ENCODE measurements at places on chromosomes 5 and 9. TPM values are rescaled to one million over a fixed set of nuclear protein-coding genes. Genes with fewer than 3 reads are reported as not detected.
A peak's percentile ranks its signal among the peaks of the same experiment; 100 is the strongest.

- no peak for DNase-seq
Measured at GRCh38 chr9:104864675-104865104, 63.3 kb downstream of the ABCA1 start.

DNA sequence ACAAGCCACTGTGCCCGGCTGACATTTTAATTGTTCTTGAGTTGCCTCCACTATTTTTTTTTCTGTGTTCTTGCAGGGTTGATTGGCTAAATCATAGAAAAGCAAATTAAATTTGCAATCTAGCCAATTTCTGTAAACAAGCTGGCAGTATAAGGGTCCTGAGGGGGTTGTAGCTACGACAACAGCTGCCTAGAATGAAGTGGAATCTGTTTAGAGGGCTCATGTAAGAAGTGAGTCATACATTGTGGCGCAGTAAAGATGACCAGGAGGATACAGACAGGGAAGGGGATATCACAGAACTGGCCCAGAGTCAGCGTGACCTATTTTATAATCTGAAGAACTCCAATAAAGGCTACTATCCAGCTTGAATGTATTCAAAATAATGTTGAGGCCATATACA lies 82.2 kb upstream of the TLE1 start:
- no peak for DNase-seq

GRCh38 chr5:124583469-124584350 lies 162.7 kb downstream of the ZNF608 start:
- no peak for DNase-seq

GRCh38 chr5:101838435-101838834 lies 457.6 kb downstream of the SLCO4C1 start:
- DNase-seq = peak; percentile 50

DNA sequence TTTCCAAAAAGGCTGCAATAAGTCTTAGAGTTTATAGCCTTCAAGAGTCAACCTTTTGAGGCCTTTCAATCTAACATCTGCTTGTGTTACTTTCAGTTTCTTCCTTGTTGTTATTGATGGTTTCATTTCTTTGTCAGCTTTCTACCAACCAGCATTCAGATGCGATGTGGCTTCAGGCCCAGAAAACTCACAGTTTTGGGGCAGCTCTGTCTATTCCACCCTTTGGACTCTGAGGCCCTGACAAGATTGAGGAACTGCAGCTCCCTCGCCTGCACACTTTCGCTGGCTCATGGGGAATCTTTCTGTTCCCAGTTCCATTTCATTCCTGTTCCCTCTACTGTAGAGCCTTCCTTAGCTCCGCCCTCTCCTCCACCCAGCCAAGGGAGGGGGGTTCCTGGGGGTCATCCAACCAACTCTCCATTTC lies 13.3 kb upstream of the WHRN start:
- no peak for DNase-seq

- no peak for DNase-seq
Measured at GRCh38 chr5:67215519-67216471, 19.2 kb upstream of the CD180 start.

- DNase-seq = no peak
Measured at GRCh38 chr9:6417186-6417585, 4.2 kb downstream of the UHRF2 start.

DNA sequence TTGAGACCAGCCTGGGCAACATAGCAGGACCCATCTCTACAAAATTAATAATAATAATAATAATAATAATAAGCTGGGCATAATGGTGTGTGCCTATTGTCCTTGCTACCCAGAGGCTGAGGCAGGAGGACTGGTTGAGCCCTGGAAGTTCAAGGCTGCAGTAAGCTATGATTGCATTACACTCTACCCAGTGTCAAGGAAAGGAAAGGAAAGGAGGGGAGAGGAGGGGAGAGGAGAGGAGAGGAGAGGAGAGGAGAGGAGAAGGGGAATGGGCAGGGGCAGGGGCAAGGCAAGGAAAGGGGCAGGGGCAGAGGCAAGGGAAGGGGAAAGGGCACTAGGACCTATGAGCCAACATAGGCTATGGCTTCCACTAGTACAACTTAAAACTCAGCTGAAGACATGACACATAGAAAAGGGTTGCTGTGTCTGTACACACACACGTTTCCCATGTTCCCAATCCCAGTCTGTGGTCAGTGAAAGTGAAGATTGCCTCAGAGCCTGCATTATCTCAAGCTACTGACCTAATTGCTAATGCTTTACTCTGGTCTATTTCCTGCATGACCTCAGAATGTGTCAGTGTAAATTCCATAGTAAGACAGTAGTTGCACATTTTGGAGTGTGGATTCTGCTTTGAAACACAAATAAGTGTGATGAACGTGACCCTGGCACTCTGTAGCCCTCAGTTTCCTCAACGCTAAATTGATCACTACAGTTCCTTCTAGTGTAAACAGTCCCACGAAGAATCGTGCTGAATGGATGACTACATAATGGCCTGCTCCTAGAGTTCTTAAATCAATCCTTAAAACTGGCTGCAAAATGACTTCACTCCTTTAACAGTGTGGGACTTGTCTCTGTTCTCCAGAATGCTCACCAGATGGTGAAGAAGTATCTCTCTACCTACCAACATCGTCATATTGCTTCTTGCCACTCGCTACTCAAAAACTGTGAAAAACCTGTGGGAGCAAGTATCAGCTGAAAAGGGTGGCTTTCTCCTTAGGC lies 497.0 kb downstream of the RAB3C start:
- no peak for DNase-seq

The GPRIN1 gene
- total RNA-seq = 1.3 TPM

The OSTF1 gene
- 32.7 TPM for total RNA-seq
